ENCODE measurements at places on chromosomes 4 and X. TPM values are rescaled to one million over a fixed set of nuclear protein-coding genes. Genes with fewer than 3 reads are reported as not detected.

The SMARCA5 gene
- polyA plus RNA-seq = 38.7 TPM

The SLC7A11 gene
- polyA plus RNA-seq = 5.3 TPM

The CRMP1 gene
- 12.5 TPM for polyA plus RNA-seq

The MAGEA8 gene
- not detected for polyA plus RNA-seq

The RPA4 gene
- polyA plus RNA-seq = 1.3 TPM

The CXCL3 gene
- 77.1 TPM for polyA plus RNA-seq

The CPZ gene
- polyA plus RNA-seq = 113 TPM

The SMIM14 gene
- 124 TPM for polyA plus RNA-seq

The ZCCHC18 gene
- polyA plus RNA-seq = 1.2 TPM

The ZNF674 gene
- 2.2 TPM for polyA plus RNA-seq

The HSFX2 gene
- 1.1 TPM for polyA plus RNA-seq

The TBC1D9 gene
- 10.0 TPM for polyA plus RNA-seq

The IL2 gene
- polyA plus RNA-seq = not detected

The FAM3A gene
- 70.9 TPM for polyA plus RNA-seq

The FAM184B gene
- not detected for polyA plus RNA-seq

The CTAG2 gene
- not detected for polyA plus RNA-seq

The VGLL1 gene
- polyA plus RNA-seq = 11.6 TPM

The RTL3 gene
- polyA plus RNA-seq = not detected

The MAGEA3 gene
- polyA plus RNA-seq = not detected

The C4orf36 gene
- 2.3 TPM for polyA plus RNA-seq

The UGT2B15 gene
- 41.0 TPM for polyA plus RNA-seq

The FGD1 gene
- polyA plus RNA-seq = 11.9 TPM

The IQCM gene
- polyA plus RNA-seq = not detected

The UBE2K gene
- 112 TPM for polyA plus RNA-seq

The NOP14 gene
- polyA plus RNA-seq = 18.8 TPM

The SMIM43 gene
- 0.95 TPM for polyA plus RNA-seq

The SASH3 gene
- polyA plus RNA-seq = 0.31 TPM

The ATP2B3 gene
- polyA plus RNA-seq = 0.12 TPM

The PCDH19 gene
- polyA plus RNA-seq = 1.8 TPM

The ETDA gene
- not detected for polyA plus RNA-seq

The COL4A6 gene
- polyA plus RNA-seq = 6.9 TPM

The PLAC8 gene
- 14.2 TPM for polyA plus RNA-seq

The ARHGAP4 gene
- polyA plus RNA-seq = 10.3 TPM

The TCP11X2 gene
- 0.39 TPM for polyA plus RNA-seq

The TBC1D8B gene
- 6.4 TPM for polyA plus RNA-seq

The HSFX1 gene
- 1.1 TPM for polyA plus RNA-seq

The NUDT9 gene
- 62.3 TPM for polyA plus RNA-seq

The ATP1B4 gene
- not detected for polyA plus RNA-seq

The ODAM gene
- polyA plus RNA-seq = 5.3 TPM

The RENBP gene
- polyA plus RNA-seq = 5.8 TPM

The CTAG1A gene
- polyA plus RNA-seq = not detected

The ENPP6 gene
- polyA plus RNA-seq = not detected

The PF4V1 gene
- polyA plus RNA-seq = not detected

The SERTM2 gene
- polyA plus RNA-seq = 3.8 TPM

The ASMTL gene
- polyA plus RNA-seq = 31.0 TPM

The TMEM33 gene
- 38.3 TPM for polyA plus RNA-seq
